ENCODE measurements at places on chromosomes 6 and 20.
A peak's percentile ranks its signal among the peaks of the same experiment; 100 is the strongest.

DNA sequence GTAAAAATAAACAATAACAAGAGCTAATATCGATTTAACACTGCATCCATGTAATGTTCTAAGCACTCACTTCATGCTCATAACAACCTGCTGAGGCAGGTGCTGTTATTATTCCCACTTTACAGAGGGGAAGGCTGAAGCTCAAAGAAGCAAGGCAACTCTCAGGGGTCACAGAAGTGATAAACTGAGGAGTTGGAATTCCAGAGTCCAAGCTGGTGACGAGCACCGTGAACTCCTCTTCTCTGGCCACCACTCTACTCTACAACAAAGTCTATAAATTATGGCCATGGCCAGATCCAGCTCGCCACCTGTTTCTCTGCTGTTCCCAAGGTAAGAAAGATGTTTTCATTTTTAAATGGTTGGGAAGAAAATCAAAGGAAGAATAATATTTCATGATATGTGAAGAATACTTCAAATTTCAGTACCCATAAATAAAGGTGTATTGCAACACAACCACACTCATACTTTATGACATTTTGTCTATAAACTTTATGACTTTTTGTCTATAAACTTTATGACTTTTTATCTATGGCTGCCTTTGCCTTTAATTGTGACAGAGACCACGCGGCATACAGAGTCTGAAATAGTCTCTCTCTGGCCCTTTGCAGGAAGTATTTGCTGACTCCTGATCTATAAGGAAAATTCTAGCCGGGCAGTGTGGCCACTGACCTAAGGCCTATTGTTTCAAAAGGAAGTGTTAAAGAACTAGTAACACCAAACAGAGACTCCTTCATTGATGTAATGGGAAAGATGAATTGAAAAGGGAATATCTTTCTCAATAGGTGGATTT, 113.2 kb upstream of the KCNG1 start:
- DNase-seq: no peak

DNA sequence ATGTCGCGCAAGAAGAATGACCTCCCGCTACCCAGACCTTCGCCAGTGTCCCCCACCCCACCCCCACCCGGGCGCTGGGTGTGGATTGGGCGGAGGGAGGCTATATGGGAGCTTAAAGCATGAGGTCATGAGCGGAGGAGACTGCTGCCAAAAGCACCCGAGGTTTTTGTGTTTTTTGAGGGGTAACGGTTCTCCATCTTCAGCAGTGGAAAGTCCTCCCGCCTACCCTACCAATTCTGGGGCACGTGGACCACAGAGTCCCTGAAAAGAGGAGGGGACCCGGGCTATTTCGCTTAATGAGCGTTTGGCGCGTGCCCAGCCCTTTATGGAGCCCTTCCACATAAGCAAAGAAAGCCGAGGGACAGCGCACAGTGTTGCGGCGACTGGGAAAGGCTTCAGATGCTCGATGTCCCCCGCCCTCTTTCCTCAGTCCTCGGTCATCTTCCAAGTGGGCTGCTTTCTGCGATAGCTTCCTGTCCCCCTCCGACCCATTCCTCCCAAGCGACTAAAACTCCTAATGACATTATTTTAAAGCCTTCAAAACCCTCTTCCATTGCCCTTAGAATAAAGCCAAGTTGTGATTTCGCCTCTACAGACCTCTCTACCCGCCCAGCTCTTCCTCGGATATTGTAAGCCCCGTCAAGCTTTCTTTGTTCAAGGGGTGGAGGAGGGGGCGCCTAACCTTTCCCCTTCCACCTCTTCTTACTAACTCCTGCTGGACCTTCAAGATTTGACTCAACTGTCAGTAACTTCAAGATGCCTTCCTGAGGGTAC, 2.1 kb upstream of the TRERF1 start:
- peak; percentile 31 for DNase-seq

DNA sequence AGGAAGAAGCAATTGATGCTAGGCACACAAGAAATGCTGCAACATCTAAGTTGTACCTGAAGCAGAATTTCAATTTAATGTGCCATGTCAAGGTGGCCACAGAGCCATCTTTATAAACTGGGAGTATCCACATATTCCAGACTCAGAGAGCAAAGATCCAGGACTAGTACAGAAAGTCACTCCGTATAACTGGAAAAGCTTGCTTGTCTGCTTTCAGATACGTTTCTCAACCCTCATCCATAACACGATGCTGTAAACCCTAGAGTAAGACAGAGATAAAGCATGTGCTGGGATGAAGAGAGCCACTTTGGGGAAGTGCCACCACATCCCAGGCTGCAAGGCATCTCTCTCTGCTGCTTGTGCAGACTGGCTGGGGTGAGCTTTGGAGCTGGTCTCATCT, 134.7 kb downstream of the PACRG start:
- DNase-seq: no peak

GRCh38 chr6:105872249-105872648, 213.9 kb upstream of the PRDM1 start:
- DNase-seq: no peak

DNA sequence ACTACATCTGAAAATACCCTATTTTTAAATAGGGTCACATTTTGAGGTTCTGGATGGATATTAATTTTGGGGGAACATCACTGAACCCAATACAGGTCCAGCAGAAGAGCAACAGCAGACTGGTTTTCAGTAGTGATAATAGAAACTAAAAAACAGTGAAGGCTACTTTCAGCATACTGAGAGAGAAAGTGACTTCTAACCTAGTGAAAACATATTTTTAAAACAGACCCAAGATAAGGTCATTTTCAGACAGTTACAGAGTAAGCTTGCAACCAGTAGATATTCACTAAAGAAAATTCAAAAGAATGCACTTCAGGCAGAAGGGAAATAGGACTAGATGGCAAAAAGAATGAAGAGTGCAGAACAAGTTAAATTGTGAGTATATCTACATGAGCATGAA, 42.0 kb upstream of the TMEM244 start:
- DNase-seq: no peak

GRCh38 chr6:14444295-14444972, 326.9 kb downstream of the CD83 start:
- DNase-seq: no peak

GRCh38 chr20:25726357-25726756, 29.7 kb upstream of the ZNF337 start:
- no peak for DNase-seq

DNA sequence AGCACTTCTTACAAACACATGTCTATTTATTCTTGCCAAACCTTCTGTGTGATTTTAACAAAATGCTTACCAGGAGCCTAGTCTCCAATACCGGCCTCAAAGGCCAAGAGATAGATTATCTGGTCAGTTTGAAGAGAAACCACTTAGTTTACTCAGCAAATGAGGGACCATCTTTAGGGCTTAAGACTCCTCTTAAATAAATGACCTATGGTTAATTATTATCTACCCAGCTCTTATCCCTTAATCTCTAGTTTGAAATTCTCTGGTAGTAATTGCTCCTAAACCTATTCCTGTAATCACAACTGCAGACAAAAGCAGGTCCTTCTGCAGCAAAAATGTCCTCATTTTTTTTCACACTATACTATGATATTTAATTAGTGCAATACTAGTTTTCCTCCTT, 301.8 kb downstream of the KIF16B start:
- DNase-seq: no peak

DNA sequence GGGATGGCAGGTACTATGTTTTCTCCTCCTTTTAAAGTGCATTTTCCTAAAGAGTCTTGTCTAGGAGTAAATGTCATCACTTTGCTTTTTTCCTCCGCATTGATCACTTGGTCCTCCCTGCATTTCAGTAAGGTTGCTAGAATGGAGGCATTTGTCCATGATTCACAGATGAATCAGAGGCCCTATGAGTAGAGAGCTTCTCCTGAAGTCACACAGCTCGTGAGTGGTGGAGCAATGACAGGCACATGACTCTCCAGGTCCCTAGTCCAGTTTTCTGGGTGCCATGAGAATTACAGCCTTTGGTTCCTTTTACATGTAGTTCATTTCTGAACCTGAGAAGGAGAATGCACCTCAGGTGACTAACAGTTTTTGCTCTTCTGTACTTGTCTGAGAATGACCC, 50.5 kb downstream of the HLA-A start:
- no peak for DNase-seq

GRCh38 chr6:90993770-90994169, 406.9 kb upstream of the MAP3K7 start:
- no peak for DNase-seq

Data from activated naive CD4-positive, alpha-beta T cell treated with anti-CD3 and anti-CD28 coated beads, Interleukin-2, amount 10 ng/mL, durations not matched to agents 7 days and 5 days (primary cell).